GM12892 (cell line): ENCODE measurements at places on chromosomes 7 and 10.

DNA sequence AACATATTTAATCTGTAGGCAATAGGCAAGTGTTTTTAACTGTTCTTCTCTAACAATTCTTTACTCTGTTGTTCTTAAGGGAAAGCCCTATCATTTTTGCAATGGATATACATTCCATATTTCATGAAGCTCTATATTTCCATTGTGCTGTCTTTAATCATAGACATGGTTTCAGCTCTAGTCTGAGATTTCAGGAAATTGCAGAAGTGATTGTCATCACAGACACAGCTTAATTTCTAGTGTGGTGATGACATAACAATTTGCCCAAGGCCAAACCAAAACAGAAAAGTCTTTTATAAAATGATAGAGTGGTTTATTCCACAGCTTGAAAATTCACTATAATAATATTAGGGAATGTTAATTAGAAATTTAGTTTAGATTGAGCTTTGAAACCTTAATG lies 494.1 kb upstream of the SEMA3A start:
- no peak for DNase-seq

- no peak for DNase-seq
Measured at GRCh38 chr7:117435475-117436043, 8.3 kb upstream of the ASZ1 start.

- DNase-seq, result no peak
Measured at GRCh38 chr7:86643561-86644281, at the start of gene GRM3. TSS of gene GRM3 (plus strand) at chr7:86643909. CDS start at chr7:86765146, 121,237 bp downstream.

GRCh38 chr10:101151395-101151794 lies 20.3 kb downstream of the TLX1 start:
- no peak for DNase-seq

DNA sequence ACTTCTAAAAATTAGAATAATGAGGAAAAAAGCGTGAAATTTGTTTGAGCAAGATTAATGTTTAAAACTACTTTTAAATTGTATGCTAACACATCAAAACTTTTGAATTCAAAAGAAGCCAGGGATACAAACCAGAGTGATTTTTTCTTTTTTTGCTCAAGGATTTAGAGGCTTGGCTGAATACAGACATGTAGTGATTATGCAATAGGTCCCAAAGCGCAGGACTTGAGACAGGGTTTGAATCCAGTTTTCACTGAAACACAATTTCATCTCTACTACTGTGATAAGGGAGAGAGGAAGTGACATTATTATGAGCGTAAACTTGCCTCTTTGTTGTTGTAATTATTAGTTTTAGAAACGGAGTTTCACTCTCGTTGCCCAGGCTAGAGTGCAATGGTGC lies 207.3 kb downstream of the ZNF33B start:
- no peak for DNase-seq

GRCh38 chr10:5589011-5589660 lies 64.4 kb downstream of the CALML3 start:
- DNase-seq, result no peak

GRCh38 chr10:116760919-116761318 lies 18.6 kb upstream of the HSPA12A start:
- no peak for DNase-seq

DNA sequence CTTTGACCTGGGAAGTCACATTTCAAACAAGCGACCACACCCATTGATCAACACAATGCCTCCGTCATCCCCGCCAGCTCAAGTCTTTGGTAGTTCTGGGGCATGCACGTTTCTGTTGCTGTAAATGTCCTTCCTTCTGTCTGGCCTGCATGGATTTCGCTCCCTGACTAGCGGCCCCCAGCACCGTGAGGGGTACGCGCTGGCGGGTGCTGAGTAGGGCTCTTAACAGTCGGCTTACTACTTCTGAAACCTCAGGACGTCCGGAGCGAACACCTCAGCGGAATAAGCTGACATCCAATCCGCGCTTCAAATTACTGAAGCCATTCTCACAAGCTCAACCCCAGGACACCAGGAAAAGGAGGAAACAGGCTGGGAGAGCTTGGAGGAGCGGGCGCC lies 505 bp downstream of the NUDCD3 start:
- no peak for DNase-seq

GRCh38 chr7:117112640-117113039 lies 159.3 kb downstream of the ST7 start:
- no peak for DNase-seq

DNA sequence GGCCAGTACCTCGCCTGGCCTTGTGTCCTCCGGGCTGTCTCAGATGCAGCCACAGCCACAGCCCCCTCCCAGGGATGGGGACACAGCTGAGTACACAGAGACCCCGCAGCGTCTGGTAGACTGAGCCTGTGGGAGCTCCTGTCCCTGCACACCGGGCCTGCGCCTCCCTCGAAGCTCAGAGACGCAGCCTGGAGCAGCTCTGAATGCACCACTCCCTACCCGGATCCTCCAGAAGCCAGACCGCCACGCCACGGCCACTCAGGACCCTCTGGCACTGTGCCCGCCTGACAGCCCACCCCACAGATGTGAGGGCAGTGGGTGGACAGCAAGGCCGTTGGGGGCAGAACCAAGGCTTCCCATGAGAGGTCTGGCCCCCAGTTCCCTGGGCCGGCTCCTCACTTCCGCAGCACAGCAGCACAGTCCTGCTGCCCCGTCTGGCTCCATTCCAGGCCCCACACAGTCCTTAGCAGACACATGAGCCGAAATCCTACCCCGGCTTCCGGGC lies 40.8 kb downstream of the PAPOLB start:
- no peak for DNase-seq

DNA sequence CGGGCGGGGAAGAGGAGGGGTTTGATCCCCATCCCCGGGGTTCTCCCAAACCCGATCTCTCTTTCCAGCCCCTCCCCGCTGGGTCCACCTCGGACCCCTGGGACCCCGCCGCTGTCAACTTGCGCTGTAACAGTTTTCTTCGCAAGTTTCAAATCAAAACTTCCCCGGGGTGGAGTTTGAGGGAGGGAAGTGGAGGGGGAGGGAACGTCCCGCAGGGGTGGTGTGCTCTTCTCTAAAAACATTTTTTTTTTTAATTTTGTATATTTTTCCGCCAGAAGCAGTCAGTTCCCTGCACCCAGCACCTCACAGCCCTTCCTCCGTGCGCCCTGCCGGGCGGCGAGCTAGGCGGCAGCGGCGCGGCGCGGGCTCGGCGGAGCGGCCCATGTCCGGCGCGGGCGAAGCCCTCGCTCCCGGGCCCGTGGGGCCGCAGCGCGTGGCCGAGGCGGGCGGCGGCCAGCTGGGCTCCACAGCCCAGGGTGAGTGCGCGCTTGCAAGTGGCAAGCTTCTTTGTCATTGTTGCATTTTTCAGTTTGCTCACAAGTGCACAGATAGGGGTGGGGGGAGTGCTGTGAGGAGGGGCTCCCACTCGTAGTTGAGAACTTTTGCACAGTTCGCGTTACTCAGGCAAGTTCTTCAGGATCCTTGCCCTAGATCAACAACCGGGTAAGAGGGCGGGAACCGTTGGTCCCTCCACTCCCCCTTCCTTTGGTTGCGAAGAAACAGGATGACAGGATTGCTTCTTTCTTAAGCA lies 933 bp downstream of the MDFIC start:
- DNase-seq, result peak; percentile 35

GRCh38 chr10:20956843-20957242 lies 59.7 kb upstream of the NEBL start:
- DNase-seq, result no peak

- DNase-seq, result no peak
Measured at GRCh38 chr7:143360788-143361551, 1.5 kb downstream of the FAM131B start.

GRCh38 chr10:121624836-121625486 lies 26.7 kb upstream of the FGFR2 start:
- DNase-seq, result no peak

GRCh38 chr10:58642916-58643428 lies 130.3 kb downstream of the BICC1 start:
- DNase-seq, result no peak

GRCh38 chr7:99313204-99313573 lies 12.5 kb upstream of the ARPC1A start:
- no peak for DNase-seq

- no peak for DNase-seq
Measured at GRCh38 chr7:108308903-108309302, 147.3 kb downstream of the NRCAM start.

DNA sequence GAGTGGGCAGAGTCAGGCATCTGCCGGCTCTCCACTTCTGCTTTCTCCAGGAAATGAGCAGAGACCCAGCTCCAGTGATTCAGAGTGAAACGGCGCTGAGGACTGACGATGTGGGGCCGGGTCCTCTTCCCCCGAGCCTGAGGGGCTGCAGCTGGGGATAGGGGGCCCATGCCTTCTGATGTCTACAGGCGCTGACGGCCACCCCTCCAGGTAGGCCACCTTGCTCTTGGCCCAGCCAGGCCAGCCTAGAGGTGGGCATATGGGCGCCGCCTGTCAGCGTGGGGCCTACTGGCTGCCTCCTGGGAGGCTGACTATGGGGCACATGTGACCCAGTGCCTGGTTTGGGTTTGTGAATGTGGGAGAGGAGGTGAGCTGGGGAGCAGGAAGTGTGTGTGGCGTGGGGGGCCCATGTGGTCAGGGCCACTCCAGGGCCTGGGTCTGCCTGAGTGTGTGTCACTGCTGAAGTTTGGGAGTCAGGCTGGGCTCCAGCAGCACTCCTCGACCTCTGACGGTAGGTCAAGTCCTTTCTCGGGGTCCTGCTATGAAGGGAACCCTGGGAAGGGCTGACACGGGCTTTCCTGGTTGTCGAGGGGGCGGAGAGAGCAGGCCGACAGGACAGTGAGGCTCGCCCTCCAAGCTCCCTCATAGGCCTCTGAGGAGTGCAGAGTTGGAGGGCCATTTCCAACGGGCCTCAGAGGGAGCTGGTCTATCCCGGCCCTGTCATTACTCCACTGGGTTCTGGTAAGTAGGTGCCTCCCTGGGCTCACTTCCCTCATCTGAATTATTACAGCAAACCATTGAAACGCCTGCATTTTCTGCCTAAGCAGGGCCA lies at the start of gene WDFY4:
Gene WDFY4, plus strand, starts transcription at position 82 of the 832 bp plus-strand sequence. CDS start 24,860 bp downstream, outside the sequence.
- DNase-seq, result peak; percentile 64

GRCh38 chr10:18312374-18313139 lies 172.3 kb downstream of the CACNB2 start:
- no peak for DNase-seq

DNA sequence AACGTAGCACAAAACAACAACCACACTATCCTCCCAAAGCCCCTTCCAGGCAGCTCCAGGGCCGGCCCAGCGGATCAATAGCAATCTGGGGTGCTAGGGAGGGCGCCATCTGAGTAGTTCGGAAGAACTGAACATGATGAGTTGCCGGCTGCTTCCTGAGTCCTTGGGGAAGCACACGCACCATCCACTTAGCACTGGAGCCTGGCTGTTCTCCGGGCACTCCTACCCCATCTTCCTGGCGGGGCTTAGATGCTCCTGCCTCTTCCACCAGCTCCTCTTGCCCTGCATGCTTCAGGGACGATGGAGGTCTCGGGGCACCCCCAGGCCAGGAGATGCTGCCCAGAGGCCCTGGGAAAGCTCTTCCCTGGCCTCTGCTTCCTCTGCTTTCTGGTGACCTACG lies at the start of gene KCNK18:
Gene KCNK18, plus strand, starts transcription at position 301 of the 400 bp plus-strand sequence. Its CDS starts 0 bp downstream, at position 301.
- DNase-seq, result no peak

GRCh38 chr7:143974459-143974858 lies 19.8 kb downstream of the OR2F1 start:
- no peak for DNase-seq

DNA sequence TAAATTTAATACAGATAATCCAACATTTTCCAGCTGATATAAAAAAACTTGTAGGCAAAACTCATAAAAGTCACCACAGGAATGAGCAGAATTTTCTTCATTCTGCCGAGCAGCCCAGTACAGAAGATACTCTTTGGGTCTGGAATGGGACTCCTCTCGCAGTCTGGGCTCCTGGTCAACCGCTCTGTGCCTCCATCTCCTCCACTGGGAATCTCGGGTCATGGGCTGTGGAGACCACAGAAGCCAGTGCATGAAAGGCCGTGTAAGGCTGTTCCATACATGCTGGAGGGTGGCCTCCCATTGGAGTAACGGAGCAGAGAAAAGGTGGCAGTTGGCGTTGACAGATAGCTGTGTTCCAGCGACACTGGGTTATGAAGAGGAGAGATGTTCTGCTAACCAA lies 616.4 kb upstream of the MGMT start:
- no peak for DNase-seq

GRCh38 chr7:80635533-80635932 lies 2.9 kb upstream of the CD36 start:
- DNase-seq, result no peak

DNA sequence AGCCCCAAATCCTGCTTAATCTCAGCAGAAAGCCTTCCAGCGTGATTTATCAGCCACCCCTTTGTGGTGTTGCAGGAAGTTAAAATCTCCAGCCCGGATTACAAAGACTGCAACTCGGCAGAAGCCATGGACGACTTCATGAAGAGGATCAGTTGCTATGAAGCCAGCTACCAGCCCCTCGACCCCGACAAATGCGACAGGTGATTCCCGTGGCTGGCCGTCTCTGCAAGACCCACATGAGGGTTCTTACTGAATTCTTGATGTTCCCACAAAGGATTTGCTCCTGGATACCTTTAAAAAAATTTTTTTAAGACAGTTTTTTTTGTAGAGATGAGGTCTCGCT lies 16.7 kb downstream of the PFKFB3 start:
- DNase-seq, result no peak

DNA sequence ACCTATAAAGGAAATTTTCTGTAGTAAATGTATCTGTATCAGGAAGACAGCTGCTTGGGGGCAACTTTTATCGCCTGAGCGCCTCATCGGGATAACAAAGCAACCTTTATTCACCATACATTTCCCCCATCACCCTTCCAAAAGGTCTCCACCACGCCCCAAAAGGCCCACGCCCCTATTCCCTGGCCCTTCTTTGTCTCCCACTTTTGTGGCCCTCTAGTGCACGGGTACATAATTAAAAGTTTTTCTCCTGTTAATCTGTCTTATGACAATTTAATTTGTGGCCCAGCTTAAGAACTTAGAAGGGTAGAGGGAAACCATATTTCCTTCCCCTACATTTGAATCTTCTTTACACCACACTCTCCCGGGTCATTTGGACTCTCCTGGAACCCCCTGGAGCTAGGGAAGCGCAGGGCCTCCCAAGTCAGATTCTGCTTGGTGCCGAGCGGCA lies 625 bp downstream of the RP9 start:
- DNase-seq, result no peak

DNA sequence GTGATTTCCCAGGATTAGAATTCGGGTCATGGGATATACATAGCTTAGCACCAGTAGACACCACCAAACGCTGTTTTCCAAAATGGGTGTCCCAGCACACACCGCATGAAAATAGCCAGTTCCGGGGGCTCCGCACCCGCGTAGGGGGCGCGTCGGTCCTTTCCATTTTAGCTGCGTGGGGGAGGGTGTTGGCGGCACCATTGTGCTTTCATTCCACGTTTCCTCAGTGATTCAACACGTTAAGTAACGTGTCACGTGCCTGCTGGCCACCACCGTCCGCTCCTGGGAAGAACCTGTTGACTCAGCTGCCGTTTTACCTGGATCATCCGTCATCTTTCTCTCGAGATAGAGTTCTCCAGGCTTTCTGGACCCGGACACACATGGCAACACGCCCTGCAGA lies 25.6 kb upstream of the ADGRA1 start:
- DNase-seq, result no peak
